DMS53 (cell line): ENCODE measurements at places on chromosomes 2 and 18.

- DNase-seq = no peak
Measured at GRCh38 chr2:9807555-9808305, 35.5 kb upstream of the TAF1B start.

- peak; percentile 8 for DNase-seq
Measured at GRCh38 chr2:28979576-28980366, 1.3 kb upstream of the TOGARAM2 start.

DNA sequence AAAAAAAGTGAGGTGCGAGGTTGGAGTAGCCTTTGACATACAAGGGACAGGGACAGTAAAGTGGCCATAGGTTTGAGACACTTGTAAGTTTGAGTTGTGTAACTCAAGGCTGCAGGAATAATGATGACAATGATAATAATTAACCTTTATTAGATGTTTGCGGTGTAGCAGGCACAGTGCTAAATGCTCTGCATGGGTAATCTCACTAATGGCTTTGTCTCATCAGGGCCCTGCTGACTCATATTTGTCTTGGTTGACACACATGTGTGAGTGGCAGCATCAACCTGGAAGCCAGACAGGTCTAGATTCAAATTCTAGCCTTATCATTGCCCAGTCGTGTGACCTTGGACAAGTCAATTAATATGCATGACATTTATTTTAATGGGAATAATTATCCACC, 126.2 kb downstream of the FSHR start:
- DNase-seq = peak; percentile 59

GRCh38 chr2:211404098-211404497, 847.7 kb downstream of the CPS1 start:
- DNase-seq = no peak

DNA sequence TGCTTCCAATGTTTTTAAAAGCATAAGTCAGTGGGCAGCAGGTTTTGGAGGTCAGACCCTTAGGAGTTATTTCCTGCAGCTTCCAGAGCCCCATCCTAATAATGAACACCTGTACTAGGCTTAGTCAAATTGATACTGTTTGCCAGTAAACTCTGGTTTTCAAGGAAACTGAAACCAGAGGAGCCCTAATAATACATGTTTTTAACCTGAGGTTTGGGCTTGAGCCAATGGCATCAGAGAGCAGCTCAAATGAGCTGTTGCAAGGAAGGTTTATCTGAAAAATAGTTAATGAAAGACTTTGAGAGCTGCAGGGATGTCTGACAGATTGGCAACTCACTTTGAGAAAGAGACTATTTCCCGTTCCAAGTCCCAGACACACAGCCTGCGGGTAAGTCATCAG, 54.6 kb downstream of the DCC start:
- peak; percentile 13 for DNase-seq

- no peak for DNase-seq
Measured at GRCh38 chr2:16392647-16393499, 272.8 kb downstream of the CYRIA start.

DNA sequence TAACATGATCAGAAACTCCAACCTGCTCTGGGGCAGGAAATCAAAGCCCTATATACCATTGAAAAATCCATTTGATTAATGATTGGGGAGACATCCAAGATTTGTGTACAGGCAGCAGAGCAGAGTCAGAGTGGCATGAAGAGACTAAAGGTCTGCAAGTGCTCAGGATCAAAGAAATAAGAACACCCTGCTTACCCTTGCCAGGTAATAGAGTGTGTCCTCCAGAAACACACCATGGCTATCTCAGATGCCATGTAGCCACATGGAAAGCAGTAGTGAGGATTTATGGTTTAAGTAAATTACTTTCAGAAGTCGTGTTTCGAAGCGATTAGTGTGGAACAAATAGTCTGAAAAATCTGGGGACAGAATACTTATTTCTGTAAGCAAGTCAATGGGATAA, 592.9 kb downstream of the SUCLG1 start:
- DNase-seq = no peak

DNA sequence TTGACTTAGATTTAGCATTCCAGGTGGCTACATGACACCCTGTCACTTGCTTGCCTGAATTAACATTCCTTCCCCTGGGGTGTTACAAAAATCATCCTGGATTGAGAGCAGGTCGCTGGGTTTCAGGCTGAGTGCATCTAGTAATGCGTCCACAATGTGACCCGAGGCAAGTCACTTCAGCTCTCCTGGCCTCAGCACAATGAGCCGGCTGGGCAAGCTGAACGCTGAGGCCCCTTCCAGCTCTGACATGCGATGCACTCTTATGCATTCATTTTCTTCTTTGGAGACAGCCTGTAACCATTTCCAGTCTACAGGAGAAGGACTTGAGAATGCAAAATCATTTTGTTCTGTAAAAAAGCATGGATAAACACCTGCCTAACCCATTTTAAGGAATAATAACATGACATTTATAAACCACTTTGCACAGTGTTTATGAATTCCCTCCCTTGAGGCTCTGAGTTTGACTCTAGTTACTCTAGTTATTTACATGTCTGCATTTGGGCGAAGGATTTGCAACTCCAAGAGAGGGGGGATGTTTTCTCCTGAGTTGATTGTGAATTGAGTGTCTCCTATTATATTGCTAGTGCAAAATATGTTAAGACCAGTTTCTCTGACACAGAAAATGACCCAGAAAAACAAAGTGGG, 63.0 kb upstream of the CPO start:
- no peak for DNase-seq

GRCh38 chr2:72138011-72138881, 9.4 kb downstream of the CYP26B1 start:
- DNase-seq = no peak

DNA sequence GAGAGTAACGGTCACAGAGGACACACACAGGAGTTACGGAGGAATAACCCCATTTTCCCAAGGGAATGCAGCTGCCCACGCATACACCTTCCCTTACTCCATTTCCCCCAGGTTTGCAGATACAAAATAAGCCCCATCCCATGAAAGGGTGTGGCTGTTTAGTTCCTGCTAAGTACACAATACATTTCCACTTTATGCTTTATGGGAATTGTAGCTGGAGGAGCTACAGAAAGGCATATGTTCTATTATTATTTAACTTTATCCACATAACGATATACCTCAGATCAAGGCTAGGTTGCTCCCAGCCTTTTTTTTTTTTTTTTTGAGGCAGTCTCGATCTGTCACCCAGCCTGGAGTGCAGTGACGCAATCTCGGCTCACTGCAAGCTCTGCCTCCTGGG, 22.7 kb upstream of the INO80D start:
- no peak for DNase-seq
